Right cardiac atrium (tissue), 5 donors: ENCODE measurements at places on chromosomes 2 and 18.
A peak's percentile ranks its signal among the peaks of the same experiment; 100 is the strongest.

- DNase-seq: no peak
Measured at GRCh38 chr18:6821356-6821755, 91.8 kb downstream of the ARHGAP28 start.

DNA sequence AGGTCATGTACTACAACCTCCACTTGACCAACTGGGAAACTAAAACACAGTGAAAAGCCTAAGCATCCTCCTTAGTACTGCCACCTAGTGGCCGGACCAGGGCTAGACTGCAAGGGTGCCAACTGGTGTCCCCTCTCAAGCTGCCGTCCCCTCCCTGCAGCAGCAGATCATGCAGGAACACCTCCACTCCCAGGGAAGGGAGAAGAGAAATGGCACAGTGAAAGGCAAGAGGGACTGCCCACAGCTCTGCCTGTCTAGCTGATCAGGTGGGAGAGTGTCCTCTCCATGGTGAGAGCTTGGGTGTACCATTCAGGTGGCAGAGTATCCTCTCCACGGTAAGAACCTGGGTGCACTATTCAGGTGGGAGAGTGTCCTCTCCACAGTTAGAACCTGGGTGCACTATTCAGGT lies 78.1 kb downstream of the AAK1 start:
- peak; percentile 76 for DNase-seq

- no peak for DNase-seq
Measured at GRCh38 chr18:57249179-57249578, 102.3 kb downstream of the BOD1L2 start.

DNA sequence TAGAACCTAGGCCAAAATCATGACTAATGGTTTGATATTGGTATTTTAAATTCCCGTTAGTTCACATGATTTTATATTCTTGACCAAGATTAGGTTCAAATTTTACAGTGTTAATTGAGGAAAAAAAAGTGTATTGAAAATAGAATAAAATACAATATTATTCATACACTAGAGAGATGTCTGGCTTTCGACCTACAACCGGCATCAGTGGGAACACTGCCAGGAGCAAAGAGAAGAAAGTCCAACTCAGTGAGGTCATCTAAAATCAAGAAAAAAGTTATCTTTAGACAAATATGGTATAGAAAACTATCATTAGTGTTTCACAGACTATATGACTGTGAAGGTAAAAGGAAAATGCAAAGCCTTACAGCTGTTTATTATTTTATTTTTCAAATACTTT lies 81.5 kb downstream of the PIGN start:
- DNase-seq: no peak

GRCh38 chr2:149741646-149742045 lies 154.1 kb upstream of the MMADHC start:
- DNase-seq: no peak

DNA sequence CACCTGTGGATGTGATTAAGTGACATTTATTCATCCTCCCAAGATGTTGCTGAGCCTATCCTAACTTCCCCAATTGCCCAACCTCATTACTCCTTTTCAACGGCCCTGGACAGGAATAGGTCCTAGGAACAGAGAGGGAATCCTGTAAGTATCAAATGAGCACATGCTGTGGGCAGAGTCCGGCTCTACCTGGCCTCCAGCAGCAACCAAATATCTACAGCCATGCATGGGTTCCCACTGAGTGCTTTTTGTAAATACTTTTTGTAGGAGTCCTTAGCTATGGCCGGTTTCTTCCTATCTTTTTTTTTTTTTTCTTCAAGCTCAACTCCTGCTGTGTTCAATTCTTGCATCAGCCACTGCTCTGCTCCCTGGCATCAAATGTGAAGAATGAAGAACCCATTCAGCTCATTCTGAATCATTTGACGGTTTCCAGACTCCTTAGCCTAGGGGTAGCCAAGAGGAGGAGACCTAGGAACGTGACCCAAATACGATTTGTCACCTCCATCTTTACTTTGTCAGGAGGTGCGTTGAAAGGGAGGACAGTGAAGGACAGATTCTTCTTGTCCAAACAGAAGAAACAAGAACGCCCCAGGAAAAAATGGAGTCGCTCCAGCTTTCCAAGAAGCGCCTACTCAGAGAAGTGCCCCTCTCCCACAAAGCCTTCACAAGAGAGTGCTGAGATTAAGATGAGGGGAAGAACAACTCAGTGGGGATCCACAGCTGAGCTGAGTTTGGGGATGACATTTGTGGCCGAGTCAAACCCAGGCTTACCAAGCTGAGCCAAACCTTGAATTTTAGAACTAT lies 46.7 kb upstream of the LCLAT1 start:
- no peak for DNase-seq

DNA sequence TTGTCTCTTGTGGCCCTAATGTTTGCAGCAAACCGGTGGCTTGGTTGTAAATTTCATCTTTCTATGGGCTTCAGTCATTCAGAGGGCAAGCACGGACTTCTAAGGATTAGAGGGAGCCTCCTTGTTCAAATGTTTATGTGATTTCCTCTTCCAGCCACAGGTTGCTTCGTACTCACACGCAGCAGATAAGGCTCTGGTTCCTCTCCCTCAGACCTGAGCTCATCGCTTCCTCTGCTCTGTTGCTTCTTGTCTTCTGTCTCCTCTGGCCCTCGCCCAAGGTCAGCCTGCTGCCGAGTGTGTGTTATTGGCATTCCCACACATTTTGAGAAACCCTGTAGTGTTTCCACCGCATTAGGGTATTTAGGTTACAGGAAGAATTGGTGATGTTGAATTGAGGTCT lies 44.0 kb downstream of the MYL12B start:
- DNase-seq: no peak

- DNase-seq: no peak
Measured at GRCh38 chr2:108287169-108287568, 1.5 kb upstream of the SULT1C2 start.

GRCh38 chr2:196077821-196078220 lies 9.2 kb upstream of the DNAH7 start:
- DNase-seq: no peak

GRCh38 chr2:118374974-118375755 lies 286.9 kb downstream of the INSIG2 start:
- no peak for DNase-seq

DNA sequence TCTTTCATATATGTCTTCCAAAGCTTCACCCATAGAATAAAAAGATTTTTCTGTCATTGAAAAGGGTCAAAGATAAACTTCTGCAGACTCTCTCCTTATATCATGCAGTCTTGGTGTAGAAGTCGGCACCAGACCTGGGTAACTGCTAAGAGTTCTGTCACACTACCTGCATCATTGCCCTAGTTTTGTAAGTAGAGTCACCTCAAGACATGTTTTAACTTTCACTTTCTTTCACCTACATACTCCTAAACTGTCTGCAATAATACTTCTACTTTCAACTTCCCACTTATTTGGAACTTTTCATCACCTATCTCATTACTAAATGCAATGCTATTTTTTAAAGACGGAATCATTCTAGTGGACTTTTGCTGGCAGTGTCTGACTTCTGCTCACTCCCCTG lies 475.6 kb upstream of the VRK2 start:
- DNase-seq: no peak

DNA sequence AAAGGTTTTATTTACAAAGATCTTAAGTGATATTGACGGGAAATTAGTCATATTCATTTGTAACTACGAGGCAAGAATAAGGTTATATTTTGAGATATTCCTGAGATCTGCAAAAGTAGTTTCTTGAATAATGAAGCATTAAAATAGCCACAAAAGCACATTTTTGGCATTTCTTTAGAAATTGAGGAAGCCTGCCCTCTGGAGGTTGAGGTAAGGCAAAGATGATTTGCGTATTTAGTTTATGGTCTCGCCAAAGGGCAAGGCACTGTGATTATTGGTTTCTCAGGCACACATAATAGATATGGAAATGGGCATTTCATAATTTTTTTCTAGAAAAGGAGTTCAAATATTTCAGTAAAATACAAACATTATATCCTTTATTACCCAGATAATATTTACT lies 143.7 kb upstream of the RPRM start:
- no peak for DNase-seq

DNA sequence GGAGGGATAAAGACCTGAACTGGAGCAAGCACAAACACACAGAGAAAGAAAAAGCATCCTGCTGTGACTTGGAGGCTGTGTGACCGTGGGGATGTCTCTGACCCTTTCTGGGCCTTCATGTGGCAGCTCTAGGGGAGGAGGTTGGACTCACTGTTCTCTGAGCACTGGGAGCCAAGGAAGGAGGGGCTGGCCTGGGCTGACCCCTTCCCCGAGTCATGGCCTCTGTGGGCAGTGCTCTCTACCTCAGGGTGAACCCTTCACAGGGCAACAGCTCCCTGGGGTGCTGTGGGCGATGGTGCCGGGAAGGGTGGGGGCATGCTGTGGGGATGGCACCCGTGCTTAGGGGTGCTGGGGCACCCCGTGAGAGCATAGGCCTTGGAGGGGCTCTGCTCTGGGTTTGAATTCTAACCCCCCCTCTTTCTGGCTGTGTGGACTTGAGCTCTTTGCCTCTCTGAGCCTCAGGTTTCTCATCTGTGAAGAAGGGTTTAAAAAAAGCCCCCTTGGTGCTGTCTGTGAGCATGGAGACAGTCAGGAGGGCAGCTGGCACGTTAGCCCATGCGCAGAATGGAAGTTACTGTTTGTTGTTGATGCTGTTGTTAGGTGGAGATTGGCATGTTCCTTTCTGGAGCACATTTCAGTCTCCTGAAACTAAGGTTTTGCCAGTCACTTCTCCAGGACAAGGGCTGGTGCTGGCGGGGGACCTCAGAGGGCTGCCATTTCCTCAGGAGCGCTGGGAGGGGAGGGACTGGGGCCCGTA lies 700 bp downstream of the TOGARAM2 start:
- DNase-seq: no peak

- no peak for DNase-seq
Measured at GRCh38 chr18:48725562-48725961, 186.7 kb downstream of the CTIF start.

GRCh38 chr2:1498176-1498575 lies 84.9 kb downstream of the TPO start:
- no peak for DNase-seq

GRCh38 chr2:237626813-237627440 lies 460 bp upstream of the LRRFIP1 start:
- DNase-seq: no peak

- no peak for DNase-seq
Measured at GRCh38 chr2:7951001-7951400, 730.9 kb upstream of the ID2 start.

DNA sequence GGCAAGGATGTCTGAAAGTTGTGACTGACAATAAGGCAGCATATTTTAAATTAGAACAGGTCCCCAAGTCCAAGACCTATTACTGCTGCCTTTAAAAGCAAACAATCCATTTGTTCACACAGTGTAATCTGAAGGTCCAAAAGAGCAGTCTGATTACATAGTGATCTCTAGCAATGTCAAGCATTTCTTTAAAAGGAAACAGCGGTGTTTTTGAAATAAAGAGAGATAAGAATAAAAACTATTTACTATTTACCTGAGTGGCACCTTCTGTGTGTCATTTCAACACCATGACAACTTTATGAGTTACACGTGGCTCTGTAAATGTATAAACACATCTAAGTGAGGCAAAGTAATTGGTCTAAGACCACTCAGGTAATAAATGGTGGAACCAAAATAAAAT lies 1009.9 kb upstream of the CNTNAP5 start:
- DNase-seq: no peak

DNA sequence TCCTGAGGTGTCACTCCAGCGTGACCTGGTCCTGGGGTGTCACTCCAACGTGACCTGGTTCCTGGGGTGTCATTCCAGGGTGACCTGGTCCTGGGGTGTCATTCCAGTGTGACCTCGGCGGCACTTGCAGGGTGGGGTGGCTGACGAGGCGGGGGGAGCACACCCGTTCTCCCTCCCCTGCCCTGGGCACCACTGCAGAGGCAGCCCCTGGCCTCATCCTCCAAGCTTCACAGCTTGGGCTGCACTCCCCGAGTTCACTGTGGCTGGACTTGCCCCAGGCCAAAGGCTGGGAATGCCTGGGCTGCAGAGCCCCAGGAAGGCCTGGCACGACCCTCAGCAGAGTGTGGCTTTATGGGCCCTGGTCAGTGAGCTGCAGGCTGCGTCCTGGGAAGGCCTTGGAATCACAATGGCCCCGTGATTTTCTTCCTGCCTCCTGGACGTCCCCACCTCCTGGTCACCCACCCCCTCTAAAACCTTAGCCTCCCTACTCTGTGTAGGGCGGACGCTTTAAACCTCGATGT lies 88.3 kb downstream of the NFATC1 start:
- peak; percentile 45 for DNase-seq

DNA sequence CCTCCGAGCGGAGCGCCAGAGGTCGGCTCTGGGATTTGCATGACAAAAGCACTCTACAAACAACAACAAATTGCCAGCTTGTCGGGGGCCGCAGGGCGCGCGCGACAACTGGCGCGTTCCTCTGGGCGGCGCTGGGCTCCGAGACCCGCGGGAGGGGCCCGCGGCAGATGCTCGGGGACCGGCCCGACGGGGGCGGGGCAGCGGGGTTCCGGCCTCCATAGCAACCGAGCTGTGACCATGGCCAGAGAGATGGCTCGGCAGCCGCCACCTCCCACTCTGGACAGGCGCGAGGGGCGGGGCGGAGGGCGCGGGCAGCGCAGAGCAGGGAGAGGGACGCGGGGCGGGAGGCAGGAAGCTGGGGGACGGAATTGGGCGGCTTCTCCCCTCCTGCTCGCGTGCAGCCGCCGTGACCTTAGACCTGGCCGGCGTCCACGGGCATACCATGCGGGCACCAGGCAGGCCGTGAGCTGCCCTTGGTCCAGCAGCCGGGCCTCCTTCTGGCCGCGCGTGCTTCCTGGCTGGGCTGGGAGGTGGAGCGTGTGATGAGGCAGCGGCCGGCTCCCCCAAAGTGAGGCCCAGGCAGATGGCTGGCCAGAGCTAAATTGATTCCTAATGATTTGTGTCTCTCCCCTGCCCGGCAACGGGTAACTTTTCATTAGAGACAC lies 171.5 kb downstream of the CELF4 start:
- peak; percentile 85 for DNase-seq

GRCh38 chr2:67649331-67650261 lies 252.5 kb downstream of the ETAA1 start:
- peak; percentile 71 for DNase-seq

DNA sequence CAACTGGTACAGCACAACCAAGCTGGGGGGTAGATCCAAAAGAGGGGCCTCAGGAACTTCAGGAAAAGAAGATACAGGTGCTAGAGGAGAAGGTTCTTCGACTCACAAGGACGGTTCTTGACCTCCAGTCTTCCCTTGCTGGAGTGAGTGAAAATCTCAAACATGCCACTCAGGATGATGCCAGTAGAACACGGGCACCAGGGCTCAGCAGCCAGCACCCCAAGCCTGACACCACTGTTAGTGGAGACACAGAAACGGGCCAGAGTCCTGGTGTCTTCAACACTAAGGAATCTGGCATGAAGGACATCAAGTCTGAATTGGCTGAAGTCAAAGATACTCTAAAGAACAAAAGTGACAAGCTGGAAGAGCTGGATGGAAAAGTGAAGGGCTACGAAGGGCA lies 43.8 kb downstream of the EMILIN2 start:
- DNase-seq: no peak

DNA sequence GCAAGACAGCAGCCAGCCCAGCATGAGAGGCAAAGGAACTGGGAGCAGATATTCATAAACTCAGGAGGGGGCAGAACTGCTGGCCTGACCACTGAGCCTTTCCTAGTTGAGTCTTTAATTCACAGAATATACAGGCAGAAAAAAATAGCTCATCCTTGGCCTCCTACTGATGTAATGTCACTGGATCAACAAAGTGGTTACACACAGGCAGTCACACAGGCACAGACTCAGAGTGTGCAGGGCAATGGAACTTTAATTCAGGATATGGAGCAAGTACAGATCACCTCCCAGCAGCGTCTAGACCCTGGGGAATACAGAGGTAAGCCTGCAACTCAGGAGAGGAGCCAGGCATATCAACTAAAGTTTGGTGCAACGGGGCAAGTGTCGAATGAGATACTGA lies 75.4 kb downstream of the TNP1 start:
- no peak for DNase-seq

GRCh38 chr2:59168766-59169165 lies 927.6 kb upstream of the FANCL start:
- no peak for DNase-seq
